ENCODE measurements at places on chromosomes 7 and 10.

- DNase-seq, result no peak
Measured at GRCh38 chr10:60989400-60989876, 45.5 kb upstream of the RHOBTB1 start.

GRCh38 chr7:92880212-92881090 lies 44.1 kb upstream of the CDK6 start:
- DNase-seq, result peak; percentile 9

GRCh38 chr7:134593530-134594392 lies 44.9 kb downstream of the AKR1B15 start:
- DNase-seq, result no peak

- no peak for DNase-seq
Measured at GRCh38 chr10:33524966-33525365, 190.5 kb upstream of the NRP1 start.

DNA sequence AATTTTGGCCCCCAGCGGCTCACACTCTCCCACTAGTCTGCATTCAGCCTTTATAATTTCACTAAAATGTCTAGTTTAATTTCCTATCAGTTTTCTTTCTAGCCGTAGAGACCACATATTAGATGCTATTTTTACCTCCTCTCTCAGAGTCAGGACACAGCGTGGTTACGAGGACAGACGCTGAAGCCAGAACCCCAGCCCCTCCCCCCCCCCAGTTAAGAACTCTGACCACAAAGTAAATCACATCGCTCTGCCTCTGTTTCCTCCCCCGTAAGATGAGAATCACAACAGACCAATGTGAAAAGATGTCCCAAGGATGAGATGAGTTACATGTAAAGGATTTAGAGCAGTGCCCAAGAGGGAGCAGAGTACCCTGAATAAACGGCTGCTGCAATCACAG lies 11.1 kb upstream of the TARP start:
- DNase-seq, result no peak

- DNase-seq, result peak; percentile 61
Measured at GRCh38 chr7:142385491-142386340, 127.9 kb upstream of the PRSS58 start.
